Transverse colon (tissue), 4 donors: ENCODE measurements at places on chromosomes 1 and 21. TPM values are rescaled to one million over a fixed set of nuclear protein-coding genes. Genes with fewer than 3 reads are reported as not detected.

Gene DEGS1
- 32.9 TPM for total RNA-seq

Gene FLG2
- total RNA-seq, result not detected

Gene IFI44L
- 1.8 TPM for total RNA-seq

DNA sequence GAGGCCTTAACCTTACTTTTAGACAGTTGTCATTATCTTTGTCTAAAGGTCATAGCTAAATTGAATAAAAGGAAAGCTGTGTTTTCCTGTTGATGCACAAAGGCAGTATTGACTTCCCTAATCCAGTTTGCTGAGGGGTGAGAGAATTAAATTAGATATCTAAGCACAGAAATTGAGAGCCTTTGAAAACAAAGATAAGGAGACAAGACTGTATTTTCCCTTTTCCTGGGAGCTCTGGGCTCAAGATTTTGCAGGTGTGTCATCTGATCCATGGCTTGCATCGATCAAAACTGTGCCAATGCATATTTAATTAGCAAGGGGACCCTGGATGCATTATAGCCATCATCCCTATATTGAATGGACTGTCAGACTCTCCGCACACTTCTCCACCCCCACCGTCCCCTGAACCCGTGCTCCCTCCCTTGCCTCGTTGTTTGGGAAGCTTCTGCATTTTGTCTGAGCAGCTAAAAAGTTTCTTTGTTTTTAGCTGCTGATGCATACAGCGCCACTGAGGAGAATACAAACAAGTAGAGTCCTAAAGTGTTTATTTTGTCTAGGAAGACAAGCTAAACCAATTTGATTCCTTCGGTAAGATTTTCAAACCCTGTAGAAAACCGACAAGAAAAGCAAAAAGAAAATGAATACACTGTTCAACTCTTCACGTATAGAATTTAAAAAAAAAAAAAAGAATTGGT is 186.3 kb downstream of the NFIA start:
- H3K36me3 ChIP-seq, result no peaks in the 10 kb centered on the region
- H3K4me1 ChIP-seq, result no peaks in the 10 kb centered on the region
- no peaks in the 10 kb centered on the region for H3K27me3 ChIP-seq
- H3K4me3 ChIP-seq, result no peak overlapping the region

GRCh38 chr1:207336559-207337467 is 15.3 kb downstream of the CD55 start:
- H3K27me3 ChIP-seq, result no peaks in the 10 kb centered on the region
- no peak overlapping the region for H3K4me3 ChIP-seq
- DNase-seq, result no peak
- peak overlapping the region; percentile 50 for H3K27ac ChIP-seq
- H3K4me1 ChIP-seq, result no peaks in the 10 kb centered on the region

DNA sequence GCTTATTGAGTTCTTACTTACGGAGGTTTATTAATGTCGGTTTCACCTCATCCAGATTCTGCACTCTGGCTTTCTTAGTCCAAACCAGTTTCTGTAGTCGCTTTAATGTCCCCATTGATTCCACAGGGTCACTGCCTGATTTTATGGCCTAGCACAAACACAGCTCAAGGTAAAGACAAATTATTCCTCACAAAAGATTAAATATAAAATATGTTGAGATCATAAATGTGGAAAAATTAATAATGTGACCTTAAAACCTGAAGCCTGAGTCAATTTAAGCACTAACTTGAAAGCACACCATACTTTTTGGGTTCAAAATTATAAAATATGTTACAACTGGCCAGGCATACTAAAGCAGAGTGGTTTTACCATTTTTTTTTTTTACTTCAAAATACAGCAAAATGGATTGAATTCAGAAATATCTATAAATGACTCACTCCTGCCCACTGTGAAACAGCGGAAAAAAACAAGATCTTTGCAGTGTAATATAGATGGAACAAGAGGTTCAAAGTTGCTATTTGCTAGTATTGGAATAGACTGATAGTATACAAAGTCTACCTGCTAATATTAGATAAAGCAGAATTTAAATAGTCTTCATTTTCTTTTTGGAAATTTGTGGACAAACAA is 37.6 kb upstream of the SAMSN1 start:
- H3K4me1 ChIP-seq, result no peaks in the 10 kb centered on the region
- H3K27ac ChIP-seq, result no peak overlapping the region
- no peak overlapping the region for H3K4me3 ChIP-seq
- H3K27me3 ChIP-seq, result no peaks in the 10 kb centered on the region
- H3K36me3 ChIP-seq, result no peaks in the 10 kb centered on the region
- DNase-seq, result no peak

GRCh38 chr1:2998503-2999100 is 22.7 kb upstream of the ACTRT2 start:
- no peak overlapping the region for H3K4me3 ChIP-seq
- no peaks in the 10 kb centered on the region for H3K36me3 ChIP-seq
- H3K27me3 ChIP-seq, result peaks cover 4% of the 10 kb centered on the region
- DNase-seq, result no peak
- H3K4me1 ChIP-seq, result no peaks in the 10 kb centered on the region

- no peaks in the 10 kb centered on the region for H3K27me3 ChIP-seq
- H3K27ac ChIP-seq, result no peak overlapping the region
- H3K36me3 ChIP-seq, result no peaks in the 10 kb centered on the region
- DNase-seq, result no peak
Observed at GRCh38 chr21:35408401-35408800, 359.3 kb upstream of the RUNX1 start.

DNA sequence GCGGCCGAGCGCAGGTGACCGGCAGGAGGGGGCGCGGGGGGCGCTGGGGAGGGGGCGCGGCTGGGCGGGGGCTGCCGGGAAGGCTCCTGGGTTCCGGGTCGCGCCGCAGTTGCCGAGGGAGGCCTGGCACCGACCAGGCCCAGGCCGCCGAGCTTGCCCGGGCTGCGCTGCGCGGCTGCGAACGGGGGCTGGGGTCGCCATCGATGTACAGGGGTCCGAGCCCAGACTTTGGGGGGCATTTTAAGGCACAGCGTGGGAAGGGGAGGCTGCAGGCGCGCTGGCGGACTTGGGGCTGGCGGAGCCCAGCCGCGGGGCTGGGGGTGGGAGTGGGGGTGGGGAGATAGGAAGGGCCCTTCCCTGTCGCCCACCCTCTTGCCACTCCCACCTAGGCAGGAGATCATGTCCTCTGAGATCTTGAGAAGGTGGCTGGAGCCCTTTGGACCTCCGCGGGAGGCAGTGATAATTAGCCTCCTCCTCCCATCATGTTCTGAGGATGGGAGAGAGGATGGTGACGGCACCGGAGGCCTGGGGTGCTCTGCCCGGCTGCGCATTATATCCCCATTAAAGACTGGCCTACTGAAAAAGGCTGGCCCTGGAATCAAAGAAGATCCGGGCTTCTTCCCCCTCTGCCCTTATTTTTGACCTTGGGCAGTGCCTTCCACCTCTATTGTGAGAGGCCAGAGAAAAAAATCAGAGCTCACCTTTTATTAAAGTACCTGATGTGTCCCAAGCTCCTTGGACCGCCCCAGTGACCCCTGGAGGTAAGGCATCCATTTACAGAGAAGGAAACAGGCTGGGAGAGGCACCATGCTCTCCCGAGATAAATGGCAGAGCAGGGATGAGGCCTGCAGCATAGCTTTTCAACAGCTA is 497 bp downstream of the FBXO44 start:
- no peak for DNase-seq
- no peak overlapping the region for H3K27ac ChIP-seq
- H3K4me1 ChIP-seq, result peaks cover 25% of the 10 kb centered on the region
- peak overlapping the region; percentile 50 for H3K4me3 ChIP-seq
- no peaks in the 10 kb centered on the region for H3K36me3 ChIP-seq

DNA sequence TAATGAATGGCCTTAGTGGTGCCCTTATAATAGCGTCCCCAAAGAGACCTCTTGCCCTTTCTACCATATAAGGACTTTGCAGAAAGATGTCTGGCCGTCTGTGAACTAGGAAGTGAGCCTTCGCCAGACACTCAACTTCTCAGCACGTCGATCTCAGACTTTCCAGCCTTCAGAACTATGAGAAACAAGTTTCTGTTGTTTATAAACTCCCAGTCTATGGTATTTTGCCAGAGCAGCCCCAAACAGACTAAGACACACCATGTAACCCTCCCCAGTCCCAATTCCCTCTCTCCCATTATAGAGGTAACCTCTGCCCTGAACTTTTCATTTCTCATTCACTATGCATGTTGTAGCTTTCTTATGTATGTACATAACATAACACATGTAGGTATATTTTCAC is 55.7 kb downstream of the NID1 start:
- no peaks in the 10 kb centered on the region for H3K36me3 ChIP-seq
- H3K4me1 ChIP-seq, result no peaks in the 10 kb centered on the region
- no peak overlapping the region for H3K4me3 ChIP-seq
- no peaks in the 10 kb centered on the region for H3K27me3 ChIP-seq
- no peak for DNase-seq
- peak overlapping the region; percentile 53 for H3K27ac ChIP-seq

GRCh38 chr1:227299688-227300087 is 18.6 kb downstream of the CDC42BPA start:
- H3K27ac ChIP-seq, result peak overlapping the region; percentile 63
- H3K4me1 ChIP-seq, result peaks cover 47% of the 10 kb centered on the region
- DNase-seq, result no peak
- no peaks in the 10 kb centered on the region for H3K27me3 ChIP-seq
- H3K4me3 ChIP-seq, result no peak overlapping the region

- no peaks in the 10 kb centered on the region for H3K27me3 ChIP-seq
- peaks cover 6% of the 10 kb centered on the region for H3K4me1 ChIP-seq
- no peak overlapping the region for H3K27ac ChIP-seq
- DNase-seq, result no peak
- no peaks in the 10 kb centered on the region for H3K36me3 ChIP-seq
- H3K4me3 ChIP-seq, result no peak overlapping the region
Observed at GRCh38 chr1:211521102-211521815, 29.3 kb upstream of the RD3 start.
